ENCODE measurements at places on chromosomes 4 and X.

DNA sequence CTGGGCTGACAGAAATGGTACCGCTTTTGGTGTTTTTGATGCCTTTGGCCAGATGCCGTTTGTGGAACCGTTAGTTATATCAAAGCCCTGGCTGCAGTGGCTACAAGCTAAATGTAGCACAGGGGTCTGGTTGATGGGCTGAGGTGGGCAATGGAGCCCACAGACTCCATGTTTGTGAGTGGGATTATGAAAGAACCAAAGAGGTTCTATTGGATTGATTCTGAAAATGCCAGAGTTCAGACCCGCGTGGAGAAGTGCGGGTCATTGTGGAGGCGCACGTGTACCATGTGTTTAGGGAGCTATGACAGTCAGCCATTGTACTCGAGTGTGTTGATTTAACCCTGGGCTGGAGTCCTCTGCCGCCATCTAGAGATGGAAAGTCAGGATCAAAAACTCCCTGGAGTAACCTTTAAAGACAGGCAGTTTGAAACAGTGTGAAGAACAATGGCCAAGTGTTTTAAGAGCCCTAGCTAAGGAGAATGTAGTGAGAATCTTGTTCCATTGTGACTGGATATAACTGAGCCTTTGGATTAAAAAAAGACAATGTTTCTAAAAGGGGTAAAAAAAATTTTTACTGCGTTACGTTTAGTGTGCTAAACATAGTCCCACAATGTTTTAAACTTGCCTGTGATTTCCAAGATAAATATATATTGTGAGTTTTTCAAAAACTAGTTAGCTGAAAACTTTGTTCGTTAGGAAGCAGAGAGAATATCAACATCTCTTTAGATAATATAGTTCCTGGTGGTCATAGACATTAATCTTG is 12.7 kb downstream of the ART3 start:
- peak; percentile 69 for DNase-seq

- DNase-seq = no peak
Observed at GRCh38 chrX:104728456-104728855, 162.5 kb downstream of the IL1RAPL2 start.

DNA sequence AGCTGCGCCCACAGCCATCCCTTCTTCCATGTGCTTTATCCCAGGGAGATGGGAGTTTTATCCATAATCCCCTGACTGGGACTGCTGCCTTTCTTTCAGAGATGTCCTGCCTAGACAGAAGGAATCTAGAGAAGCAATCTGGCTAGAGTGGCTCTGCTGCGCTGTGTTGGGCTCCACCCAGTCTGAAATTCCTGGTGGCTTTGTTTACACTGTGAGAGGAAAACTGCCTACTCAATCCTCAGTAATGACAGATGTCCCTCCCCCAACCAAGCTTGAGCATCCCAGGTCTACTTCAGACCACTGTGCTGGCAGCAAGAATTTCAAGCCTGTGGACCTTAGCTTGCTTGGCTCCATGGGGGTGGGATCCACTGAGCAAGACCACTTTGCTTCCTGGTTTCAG is 116.9 kb upstream of the AR start:
- DNase-seq = no peak

DNA sequence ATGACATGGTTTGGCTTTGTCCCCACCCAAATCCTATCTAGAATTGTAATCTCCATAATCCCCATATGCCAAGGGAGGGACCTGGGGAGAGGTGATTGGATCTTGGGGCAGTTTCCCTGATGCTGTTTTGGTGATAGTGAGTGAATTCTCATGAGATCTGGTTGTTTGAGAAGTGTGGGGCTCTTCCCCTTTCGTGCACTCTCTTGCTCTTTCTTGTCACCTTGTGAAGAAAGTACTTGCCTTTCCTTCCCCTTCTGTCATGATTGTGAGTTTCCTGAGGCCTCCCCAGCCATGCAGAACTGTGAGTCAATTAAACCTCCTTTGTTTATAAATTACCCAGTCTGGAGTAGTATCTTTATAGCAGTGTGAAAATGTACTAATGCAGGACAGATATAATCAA is 36.4 kb upstream of the FREM3 start:
- DNase-seq = no peak

DNA sequence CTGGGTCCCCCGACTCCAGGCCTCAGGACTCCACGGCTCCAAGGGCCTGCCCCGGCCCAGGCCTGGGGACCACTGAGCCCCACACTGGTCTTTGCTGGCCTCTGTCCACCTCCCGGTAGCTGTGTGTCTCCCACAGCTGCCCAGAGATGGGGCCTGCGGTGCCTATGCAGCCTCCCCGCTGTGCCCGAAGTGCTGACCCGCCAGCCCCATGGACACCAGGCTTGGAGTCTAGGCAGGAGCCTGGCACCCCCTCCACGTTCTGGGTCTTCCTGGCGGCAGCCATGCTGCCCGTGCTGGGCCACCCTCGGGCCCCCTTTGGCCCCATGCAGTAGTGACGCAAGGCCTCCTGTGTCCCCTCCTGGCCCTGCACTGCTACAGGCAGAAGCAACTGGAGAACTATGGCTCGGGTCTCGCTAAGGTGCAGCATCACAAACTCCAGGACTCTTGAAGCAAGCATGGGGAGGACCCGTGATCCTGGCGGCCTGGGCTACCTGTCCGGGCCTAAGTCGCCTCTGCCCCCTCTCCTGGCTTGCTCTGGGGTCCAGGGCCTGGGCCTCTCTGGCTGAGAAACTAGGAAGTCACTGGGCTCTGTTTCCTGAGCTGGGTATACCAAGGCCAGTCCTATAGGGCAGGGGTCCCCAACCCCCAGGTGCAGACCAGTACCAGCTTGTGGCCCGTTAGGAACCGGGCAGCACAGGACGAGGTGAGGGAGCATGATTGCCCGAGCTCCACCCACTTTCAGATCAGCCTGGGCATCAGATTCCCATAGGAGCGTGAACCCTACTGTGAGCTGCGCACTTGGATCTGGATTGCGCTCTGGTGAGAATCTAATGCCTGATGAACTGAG is 917 bp downstream of the MYL5 start:
- no peak for DNase-seq
